Neural cell (in vitro differentiated cells): ENCODE measurements at places on chromosomes 5 and 9. TPM values are rescaled to one million over a fixed set of nuclear protein-coding genes. Genes with fewer than 3 reads are reported as not detected.

FAM81B gene
- polyA plus RNA-seq: not detected in 2 replicates

ZNF189 gene
- polyA plus RNA-seq: 26.3 and 28.0 TPM in 2 replicates

LOX gene
- 0.06 and 0.52 TPM in 2 replicates for polyA plus RNA-seq

PCDHA1 gene
- 0.28 TPM in 1 of 2 replicates, not detected in the other for polyA plus RNA-seq

HMMR gene
- 2.6 and 3.5 TPM in 2 replicates for polyA plus RNA-seq

SCGB3A2 gene
- not detected in 2 replicates for polyA plus RNA-seq

NDUFA8 gene
- polyA plus RNA-seq: 65.0 and 73.1 TPM in 2 replicates

MYMK gene
- not detected in 2 replicates for polyA plus RNA-seq

NPR3 gene
- 1.5 and 1.6 TPM in 2 replicates for polyA plus RNA-seq

HINT2 gene
- polyA plus RNA-seq: 31.0 and 31.6 TPM in 2 replicates

NR4A3 gene
- polyA plus RNA-seq: 2.7 and 3.3 TPM in 2 replicates

HTR4 gene
- 0.24 TPM in 1 of 2 replicates, not detected in the other for polyA plus RNA-seq

CCIN gene
- polyA plus RNA-seq: not detected in 2 replicates

STK32A gene
- polyA plus RNA-seq: 22.4 and 23.1 TPM in 2 replicates

RLN1 gene
- not detected in 2 replicates for polyA plus RNA-seq

GOLM1 gene
- 76.8 and 77.4 TPM in 2 replicates for polyA plus RNA-seq

NMRK1 gene
- 11.5 and 12.9 TPM in 2 replicates for polyA plus RNA-seq

OR1J2 gene
- polyA plus RNA-seq: not detected in 2 replicates

LCNL1 gene
- polyA plus RNA-seq: 0.76 TPM in 1 of 2 replicates, not detected in the other

IDNK gene
- polyA plus RNA-seq: 4.1 and 7.5 TPM in 2 replicates

SHOC1 gene
- not detected in 2 replicates for polyA plus RNA-seq

TPRN gene
- 8.1 TPM in 2 replicates for polyA plus RNA-seq
